ENCODE measurements at places on chromosomes 4 and X. TPM values are rescaled to one million over a fixed set of nuclear protein-coding genes. Genes with fewer than 3 reads are reported as not detected.
A peak's percentile ranks its signal among the peaks of the same experiment; 100 is the strongest.

IL21 gene
- not detected for total RNA-seq

CXCL5 gene
- total RNA-seq: 0.09 TPM

SLC10A4 gene
- 0.37 TPM for total RNA-seq

NAT8L gene
- 12.5 TPM for total RNA-seq

MAGEB3 gene
- total RNA-seq: not detected

MAGEA11 gene
- total RNA-seq: not detected

PRSS12 gene
- 0.50 TPM for total RNA-seq

RAB33A gene
- total RNA-seq: 19.2 TPM

- no peak for DNase-seq
Observed at GRCh38 chr4:9988933-9989332, 32.4 kb downstream of the SLC2A9 start.

- DNase-seq: no peak
Observed at GRCh38 chr4:48774760-48775710, 5.0 kb downstream of the FRYL start.

DNA sequence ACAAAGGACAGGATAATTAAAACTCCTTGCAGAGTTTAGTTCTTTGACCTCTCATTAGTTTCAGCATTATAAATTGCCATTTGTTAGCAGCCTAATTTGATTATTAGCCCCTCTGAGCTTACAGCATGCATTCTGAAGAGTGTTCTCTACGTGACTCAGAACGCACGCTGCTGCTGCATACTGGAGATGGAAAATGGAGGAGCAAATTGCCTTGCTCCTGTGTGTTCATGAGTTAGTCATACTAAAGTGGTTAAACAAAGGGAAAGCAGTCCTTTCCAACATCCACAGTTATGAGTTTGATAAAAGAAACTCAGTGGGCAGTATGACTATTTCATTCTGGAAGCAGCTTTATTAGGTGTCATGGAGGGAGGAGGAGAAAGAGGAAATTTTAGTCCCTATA is 922.5 kb downstream of the RPA4 start:
- no peak for DNase-seq

DNA sequence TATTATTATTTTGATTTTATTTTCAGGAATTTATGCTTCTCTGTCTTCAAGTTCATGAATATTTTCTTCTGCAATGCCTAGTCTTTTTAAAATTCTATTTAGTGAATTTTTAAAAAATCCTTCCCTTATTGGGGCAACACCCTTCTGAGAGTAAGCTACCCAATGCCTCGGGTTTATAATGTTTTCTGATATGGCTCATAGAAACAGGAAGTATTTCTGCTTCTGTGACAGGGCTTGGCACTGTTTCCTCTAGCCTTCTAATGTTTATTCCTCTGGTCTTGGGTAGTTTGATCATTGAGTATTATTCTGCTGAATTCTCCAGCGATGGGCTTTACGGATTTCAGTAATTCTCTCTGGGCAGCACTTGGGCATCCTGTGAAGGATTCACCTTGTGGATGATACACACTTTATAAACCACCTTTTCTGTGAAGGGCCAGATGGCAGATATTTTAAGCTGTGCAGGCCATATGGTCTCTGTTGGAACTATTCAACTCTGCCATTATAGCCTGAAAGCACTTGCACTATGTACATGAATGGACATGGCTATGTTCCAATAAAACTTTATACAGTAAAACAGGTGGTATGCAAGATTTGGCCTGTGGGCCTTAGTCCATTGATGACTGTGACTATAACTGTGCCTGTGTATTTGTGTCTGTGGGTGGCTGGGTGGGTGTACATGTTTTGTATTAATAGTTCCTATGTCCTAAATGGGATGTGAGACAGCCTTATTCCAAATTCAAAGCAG is 95.9 kb upstream of the FAT1 start:
- no peak for DNase-seq

DNA sequence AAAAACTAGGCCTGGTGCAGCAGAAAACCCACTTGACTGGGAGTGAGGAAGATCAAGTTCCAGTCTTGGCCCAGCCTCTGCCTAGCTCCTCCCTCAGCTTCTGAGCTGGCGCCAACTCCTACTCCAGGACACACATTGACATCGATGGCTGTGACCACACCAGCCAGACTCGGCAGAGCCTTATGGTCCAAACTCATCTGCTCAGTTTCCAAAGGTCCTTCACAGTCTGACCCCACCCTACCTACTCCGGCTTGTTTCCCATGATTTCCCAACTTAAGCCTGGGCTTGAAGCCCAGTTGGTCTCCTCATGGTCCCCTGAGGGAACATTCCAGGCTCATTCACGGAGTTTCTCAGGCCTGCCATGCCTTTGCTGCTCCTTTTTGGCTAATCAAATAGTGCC is 10.1 kb downstream of the ELF4 start:
- peak; percentile 74 for DNase-seq

DNA sequence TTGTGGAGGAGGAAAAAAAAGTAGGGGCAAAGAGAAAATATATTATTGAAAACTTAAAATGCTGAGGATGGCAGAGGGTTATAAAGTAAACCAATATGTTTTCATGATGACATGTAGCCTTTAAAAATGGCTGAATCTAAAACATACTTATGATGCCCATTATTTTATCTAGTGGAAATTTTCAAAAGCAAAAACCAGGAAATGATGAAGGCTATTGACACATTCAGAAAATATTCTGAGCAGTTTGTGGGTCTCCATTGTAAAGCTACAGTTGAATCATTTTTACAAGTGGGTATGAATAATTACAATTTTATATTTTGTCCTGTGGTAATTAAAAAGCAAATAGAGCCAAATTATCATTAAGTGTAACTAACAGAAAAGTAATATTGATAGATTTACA is 10.7 kb downstream of the PLS3 start:
- DNase-seq: no peak

DNA sequence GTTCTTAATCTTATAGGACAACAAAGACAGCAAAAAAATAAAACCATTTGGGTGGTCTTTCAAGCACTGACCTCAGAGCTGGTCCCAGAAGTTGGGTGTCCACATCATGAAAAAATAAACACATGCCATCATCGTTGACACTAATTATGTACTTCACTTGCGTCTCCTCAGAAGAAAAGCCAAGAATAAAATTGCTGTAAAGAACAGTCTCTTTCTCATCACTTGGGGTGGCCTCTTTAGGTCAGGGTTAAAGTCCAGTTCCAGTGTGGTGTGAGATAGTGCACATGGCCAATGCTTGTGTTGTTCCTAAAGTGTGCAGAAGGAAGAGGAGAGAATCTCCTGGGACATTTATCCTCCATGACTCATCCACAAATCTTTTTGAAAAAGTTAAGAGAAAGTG is 49.5 kb upstream of the IBSP start:
- DNase-seq: no peak

GRCh38 chr4:20017070-20017776 is 234.5 kb upstream of the SLIT2 start:
- no peak for DNase-seq

- peak; percentile 56 for DNase-seq
Observed at GRCh38 chrX:39726771-39727170, 371.0 kb downstream of the BCOR start.

GRCh38 chrX:6666624-6667023 is 131.7 kb upstream of the VCX3A start:
- no peak for DNase-seq

- DNase-seq: no peak
Observed at GRCh38 chrX:43016021-43016420, 238.1 kb upstream of the PPP1R2C start.

DNA sequence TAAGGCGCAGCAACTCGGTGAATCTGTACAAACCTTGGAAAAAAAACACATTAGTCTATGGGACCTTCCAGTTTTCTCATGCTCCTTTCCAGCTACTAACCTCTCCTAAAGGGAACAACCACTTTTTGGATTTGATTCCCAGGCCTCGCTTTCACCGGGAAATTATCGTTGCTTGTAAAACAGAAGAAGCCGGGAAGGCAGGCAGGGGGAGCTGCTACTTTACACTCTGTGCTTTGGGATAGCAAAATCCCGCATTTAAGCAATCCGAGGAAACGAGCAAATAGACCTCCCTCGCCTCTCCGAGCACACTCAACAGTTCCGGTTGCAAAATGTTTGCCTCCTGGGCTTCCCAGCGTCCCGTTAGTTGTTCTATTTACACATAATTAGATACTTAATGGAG is 1.2 kb downstream of the CD38 start:
- peak; percentile 50 for DNase-seq

DNA sequence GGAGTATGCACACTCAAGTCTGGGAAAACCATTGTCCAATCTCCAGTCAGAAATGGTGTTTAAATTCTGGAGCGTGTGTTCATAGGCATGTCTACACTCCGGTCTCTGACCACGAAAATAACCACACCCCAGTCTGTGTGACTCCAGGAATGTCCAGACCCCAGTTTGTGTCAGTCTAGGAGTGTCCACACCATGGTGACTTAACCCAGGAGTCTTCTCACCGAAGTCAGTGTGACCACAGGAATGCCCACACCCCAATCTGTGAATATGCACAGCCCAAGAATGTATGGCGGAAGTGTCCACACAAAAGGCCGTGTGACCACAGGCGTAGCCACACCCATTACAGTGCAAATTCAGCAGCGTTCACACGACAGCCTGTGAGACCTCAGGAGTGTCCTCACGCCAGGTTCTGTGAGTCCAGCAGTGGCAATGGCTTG is 11.4 kb downstream of the FTSJ1 start:
- DNase-seq: no peak

DNA sequence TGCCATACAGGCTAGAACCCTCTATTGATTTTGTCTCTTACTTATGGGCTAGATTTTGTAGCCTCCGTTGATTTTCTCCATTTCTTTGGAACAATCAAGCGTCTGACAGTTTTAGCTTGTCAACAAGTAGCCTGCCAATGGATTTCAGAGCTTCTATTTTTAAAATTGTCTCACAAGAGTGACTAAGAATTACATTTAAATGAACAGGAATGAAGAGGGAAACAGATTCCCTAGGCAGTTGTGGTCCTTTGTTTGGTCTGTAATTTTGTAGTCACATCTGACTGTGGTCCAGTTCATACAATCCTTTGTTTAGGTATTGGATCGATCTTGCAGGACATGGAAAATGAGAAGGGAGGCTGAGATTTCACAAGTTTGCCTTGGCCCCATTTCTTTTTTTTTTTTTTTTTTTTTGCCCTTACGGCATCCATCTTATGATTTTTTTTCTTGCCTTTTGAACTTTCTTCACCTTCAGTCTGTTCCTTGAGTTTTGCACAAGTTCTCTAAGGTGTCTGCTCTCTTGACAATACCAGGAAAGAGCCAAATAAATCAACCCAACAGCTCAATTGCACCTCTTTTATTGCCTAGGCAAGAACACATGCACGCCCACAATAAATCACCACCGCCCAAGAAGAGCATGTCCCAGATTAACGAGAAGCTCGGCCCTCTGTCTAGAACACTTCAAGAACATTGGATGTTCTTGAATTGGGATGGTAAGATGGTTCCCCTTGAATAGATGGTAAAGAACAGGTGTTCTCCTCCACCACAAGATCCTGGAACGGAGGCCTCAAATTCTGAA is 86.5 kb upstream of the EGFL6 start:
- DNase-seq: no peak

GRCh38 chrX:55127692-55128091 is 38.9 kb downstream of the PAGE2 start:
- no peak for DNase-seq

DNA sequence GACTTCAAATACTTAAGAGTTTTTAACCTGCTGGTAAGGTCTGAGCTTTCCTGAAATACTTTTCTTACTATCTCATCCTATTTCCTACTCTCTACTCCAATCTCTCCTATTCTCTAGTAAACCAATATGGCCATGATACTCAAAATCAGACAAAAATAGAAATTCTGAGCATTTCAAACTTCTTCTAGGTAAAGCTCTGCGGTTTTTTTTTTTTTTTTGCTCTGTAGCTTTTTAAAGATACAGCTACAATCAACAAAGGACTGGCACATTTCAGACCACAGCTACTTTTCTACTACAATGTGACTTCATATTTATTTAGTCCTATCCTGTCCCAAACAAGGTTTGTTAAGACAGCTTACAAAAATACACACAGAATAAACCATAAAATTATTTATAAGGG is 31.1 kb downstream of the MAML3 start:
- DNase-seq: no peak

GRCh38 chr4:120286813-120287212 is 220.2 kb upstream of the MAD2L1 start:
- DNase-seq: no peak

DNA sequence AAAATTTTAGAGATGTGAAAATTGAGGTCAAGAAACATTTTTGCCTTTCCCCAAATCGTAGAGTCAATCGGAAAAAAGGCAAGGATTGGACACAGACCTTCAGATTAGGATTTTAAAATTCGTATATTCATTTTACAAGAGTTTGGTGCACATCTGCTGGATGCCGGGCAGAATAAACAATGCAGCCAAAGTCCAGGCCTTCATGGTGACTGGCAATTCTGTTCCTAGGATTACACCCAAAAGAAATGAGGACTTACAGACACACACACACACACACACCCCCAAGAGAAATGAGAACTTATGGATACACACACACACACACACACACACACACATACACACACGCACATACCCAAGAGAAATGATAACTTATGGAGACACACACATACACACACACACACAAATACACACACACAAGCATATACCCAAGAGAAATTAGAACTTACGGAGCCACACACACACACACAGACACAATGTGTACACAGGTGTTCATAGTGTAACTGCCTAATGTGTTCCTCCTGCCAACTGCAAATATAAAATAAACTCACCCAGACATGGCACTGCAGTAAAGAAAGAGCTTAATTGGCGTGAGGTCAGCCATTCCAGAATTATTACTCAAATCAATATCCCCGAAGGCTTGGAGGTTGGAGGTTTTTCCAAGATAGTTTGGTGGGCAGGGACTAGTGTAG is 165.7 kb upstream of the STS start:
- DNase-seq: no peak

DNA sequence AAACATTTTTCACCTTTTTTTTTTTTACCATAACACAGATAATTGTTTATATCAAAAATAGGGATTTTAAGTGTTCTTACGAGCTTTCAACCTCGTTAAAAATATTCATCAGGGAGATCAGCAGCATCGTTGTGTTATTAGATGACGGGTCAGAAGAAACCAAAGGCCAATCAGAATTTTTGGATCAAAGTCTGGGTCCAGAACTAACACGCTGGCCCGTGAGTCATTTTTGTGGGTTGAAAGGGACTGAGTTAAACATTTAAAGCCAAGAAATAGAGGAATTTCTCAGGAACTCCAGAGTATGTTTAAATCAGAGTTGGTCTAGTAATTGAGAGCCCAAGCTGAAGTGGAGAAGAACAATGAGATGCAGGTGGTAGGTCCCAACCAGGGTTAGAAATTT is 170.8 kb downstream of the TLL1 start:
- no peak for DNase-seq
